NCI-H1105 (cell line): ENCODE measurements at places on chromosomes 1 and 21.
A peak's percentile ranks its signal among the peaks of the same experiment; 100 is the strongest.

DNA sequence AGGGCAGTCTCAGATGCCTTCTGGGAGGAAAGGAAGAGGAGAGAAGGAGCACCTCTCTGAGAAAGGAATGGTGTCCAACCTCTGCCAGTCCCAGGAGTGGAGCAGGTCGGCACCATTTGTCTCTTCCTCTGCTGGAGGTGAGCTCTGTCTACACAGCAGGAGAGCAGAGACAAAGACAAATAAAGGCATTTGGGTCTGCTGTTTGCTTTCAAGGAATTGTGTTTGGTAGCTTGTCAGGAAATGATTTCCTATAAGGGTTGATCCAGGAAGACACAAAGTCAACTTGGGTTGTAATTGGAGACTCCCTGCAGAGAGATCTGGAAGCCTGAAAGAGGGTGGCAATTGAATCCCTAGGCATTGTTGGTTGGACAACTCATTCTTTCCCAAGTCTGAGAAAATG, 34.5 kb upstream of the PLXNA2 start:
- no peak for DNase-seq

DNA sequence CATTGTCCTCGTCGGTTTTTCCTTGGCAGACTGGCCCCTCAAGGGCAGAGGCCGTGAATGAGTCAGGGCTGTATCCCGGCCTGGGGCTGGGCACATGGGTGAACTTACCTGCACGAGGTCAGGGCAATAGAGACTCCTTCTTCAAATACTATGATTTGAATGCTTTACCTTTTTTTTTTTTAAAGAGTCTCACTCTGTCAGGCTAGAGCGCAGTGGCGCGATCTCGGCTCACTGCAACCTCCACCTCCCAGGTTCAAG, 5.0 kb downstream of the LAPTM5 start:
- no peak for DNase-seq

- no peak for DNase-seq
These were observed 57.9 kb downstream of the DDAH1 start for GRCh38 chr1:85406887-85407533.

DNA sequence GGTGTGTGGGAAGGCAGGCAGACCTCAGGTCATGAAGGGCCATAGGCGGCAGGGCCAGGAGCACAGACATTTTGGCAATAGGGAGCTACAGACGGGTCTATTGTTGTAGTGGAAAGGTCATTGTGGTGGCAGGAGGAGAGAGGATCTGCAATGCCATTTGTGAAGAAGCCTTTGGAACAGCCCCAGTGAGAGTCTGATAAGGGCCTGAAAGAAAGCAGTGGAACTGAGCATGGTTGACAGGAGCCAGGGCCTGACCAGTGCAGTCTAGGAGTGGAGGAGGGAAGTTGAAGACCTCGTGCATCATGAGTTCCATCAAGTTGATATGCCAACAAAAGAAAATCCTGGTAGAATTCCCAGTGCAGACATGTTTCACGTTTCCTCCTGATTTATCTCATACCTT, 65.5 kb downstream of the UCK2 start:
- DNase-seq: no peak

DNA sequence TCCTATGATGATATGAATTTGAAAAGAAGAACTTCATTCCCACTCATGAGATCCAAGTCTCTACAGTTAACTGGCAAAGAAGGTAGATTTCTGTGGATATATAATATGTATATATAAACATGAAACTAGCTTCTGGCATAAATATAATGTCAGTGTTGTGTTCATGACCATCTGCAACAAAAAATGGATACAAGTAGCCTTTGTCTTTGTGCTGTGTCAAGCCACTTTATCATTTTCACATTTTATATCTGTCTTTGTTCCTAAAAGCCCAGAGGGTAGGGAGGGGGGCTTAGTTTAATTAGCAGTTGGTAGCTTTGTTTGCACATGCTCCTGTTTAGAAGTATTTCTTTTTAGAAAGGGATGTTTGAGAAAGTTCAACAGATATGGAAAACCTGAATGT, 56.2 kb upstream of the FASLG start:
- DNase-seq: no peak

- DNase-seq: no peak
These were observed 364.5 kb upstream of the DAB1 start for GRCh38 chr1:57788313-57788712.

DNA sequence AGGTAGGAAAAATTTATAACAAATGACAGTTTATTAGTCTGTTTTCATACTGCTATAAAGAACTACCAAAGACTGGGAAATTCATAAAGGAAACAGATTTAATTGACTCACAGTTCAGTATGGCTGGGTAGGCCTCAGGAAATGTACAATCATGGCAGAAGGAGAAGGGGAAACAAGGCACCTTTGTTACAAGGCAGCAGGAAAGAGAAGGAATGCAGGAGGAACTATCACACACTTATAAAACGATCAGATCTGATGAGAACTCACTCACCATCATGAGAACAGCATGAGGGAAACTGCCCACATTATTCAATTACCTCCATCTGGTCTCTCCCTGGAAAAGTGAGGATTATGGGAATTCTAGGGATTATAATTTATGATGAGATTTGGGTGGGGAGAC, 61.3 kb downstream of the ASB17 start:
- DNase-seq: no peak

GRCh38 chr1:46653405-46653958, 14.7 kb downstream of the ATPAF1 start:
- no peak for DNase-seq

DNA sequence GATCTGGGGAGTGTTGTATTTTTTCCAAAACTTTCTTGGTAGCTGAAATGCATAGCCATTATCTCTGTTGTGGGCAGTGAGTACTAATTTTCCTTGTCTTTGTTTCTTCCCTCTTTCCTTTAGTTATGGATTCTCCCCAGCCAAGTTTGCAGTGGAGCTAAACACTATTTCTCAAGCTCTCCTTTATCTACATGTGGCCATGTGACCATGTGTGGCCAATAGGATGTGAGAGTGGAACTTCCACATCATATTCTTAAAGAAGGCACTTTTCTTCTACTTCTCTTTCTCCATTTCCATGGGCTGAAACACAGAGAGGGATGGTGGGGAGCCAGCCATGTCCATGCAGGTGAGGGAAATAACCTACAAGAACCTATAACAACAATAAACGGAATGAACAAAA, 230.8 kb downstream of the CTH start:
- DNase-seq: no peak

DNA sequence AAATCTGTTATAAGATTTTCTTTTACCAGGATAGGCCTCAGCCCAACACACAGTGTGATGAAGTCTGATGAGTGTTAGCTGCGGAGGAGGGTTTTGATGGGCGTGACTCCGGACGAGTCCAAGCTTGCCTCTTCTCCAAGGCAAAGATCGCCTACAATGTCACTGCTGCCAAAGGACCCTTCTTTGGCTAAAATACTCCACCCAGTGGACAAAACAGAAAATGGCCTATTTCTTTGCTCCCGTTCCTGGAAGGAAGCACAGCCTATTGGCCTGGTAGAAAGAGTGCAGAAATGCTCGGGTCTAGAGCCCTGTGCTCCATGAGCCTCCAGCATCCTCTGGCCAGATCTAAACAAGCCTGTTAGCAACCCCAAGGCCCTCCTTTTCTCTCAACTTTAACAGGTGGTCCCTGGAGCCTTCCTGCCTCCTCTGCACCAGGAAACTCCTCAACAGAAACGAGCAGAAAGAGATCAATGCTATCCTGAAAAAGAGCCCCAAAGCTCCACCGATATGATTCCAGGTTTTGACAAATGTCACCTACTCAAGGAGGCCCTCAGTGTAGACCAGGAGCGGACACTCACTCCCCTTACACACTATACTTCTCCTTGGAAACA, 3.4 kb upstream of the CASQ2 start:
- DNase-seq: peak; percentile 88

- no peak for DNase-seq
These were observed 162.4 kb downstream of the ZSCAN20 start for GRCh38 chr1:33634806-33635205.

DNA sequence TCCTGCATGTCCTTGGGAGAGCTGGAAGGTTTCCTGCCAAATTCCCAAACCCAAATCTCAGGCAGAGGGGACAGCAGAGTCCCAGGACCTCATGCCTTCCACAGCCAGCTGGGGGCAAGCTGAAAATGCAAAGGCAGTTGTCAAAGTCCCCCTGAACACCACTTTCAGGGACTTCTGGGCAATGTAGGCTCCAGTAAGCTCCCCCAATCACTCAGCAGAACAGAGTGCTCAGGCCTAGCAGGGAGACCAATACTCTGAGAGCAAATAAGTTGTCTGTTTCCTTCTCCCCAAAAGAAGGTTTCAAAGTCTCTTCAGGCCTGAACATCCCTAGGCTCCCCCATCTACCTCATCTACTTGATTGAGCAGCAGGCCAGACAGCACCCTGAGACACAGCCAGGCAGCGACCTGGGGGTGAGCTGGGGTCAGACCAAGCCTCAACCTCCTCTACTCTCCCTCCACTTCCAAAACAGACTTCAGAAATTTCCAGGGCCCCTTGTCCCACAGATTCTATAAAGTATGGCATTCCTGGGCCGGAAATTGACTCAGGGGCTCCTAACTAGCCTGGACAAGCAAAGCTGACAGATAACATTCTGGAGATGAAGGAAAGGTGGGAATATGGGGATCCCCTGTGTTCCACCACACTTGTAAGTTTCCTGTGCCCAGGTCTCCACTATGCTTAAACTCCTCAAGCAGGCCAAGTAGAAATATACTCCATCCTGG, 1.9 kb downstream of the SLC9A1 start:
- DNase-seq: no peak

GRCh38 chr1:76841460-76841859, 25.8 kb upstream of the ST6GALNAC5 start:
- no peak for DNase-seq

GRCh38 chr1:198607714-198608113, 31.1 kb upstream of the PTPRC start:
- DNase-seq: no peak

- DNase-seq: no peak
These were observed 11.5 kb downstream of the AIM2 start for GRCh38 chr1:159065106-159065505.

GRCh38 chr1:78645723-78646122, 3.9 kb upstream of the IFI44 start:
- DNase-seq: no peak

DNA sequence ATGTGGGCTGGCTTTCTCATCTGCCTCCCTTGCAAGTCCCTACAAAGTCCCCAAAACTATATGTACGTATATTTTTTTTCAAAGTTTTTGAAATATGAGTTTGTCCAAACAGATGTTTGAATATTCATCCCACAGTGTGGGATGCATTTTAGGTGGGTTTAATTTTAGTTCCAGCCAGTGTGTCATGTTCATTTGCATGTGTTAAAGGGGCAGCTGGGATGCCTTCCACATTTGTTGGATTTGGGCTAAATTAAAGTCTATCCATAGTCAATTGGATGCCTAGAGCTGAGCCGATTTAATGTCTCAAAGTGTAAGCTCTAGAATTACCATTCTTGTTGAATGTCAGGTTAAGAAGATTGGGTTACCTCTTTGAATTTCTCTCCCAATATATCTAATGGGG, 139.2 kb downstream of the GALNT2 start:
- no peak for DNase-seq

- peak; percentile 78 for DNase-seq
These were observed 75.8 kb downstream of the ARHGEF16 start for GRCh38 chr1:3530086-3530925.

- DNase-seq: no peak
These were observed 507.1 kb downstream of the SMYD3 start for GRCh38 chr1:245999697-246000637.

GRCh38 chr1:162873671-162874666, 13.0 kb upstream of the CCDC190 start:
- no peak for DNase-seq

DNA sequence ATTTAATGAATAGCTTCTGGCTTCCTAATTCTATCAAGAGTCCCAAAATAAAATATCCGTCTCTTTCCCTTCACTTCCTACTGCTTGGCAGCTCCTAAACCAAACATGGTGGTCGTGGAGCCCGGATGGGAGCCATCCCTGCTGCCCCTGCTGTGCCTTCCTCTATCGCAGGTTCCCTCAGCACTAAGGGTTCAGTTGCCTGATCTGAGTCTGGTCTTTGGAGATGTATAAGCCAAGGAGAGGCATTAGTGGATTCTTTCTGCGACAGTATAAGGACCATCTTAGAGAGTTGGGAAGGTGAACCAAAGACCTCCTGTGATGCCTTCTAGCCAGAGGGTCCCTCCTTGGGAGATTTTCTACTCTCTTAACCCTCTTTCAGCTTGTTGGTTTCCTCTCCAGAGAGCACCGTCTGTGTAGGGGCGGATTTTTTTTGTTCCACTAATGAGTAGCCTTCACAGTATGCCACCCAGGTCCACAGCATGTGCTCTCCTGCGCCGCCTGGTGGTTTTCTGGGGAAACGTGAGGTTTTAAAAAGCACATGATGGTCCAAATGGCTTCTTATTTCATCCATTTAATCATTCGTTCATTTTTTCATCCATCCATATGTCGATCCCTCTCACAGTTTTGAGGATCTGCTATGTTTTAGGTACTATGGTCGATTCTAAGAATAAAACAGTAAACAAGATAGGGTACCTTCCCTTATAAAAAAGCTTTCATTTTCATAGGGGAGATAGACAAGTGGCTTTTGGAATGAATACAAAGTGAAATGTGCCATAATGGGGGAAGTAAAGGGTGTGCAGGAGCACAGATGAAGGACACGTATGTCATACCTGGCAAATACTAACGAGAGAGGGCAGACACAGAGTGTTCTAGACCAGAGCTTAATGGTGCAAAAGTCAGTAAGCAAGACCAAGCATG, 71.0 kb downstream of the NFASC start:
- peak; percentile 72 for DNase-seq

DNA sequence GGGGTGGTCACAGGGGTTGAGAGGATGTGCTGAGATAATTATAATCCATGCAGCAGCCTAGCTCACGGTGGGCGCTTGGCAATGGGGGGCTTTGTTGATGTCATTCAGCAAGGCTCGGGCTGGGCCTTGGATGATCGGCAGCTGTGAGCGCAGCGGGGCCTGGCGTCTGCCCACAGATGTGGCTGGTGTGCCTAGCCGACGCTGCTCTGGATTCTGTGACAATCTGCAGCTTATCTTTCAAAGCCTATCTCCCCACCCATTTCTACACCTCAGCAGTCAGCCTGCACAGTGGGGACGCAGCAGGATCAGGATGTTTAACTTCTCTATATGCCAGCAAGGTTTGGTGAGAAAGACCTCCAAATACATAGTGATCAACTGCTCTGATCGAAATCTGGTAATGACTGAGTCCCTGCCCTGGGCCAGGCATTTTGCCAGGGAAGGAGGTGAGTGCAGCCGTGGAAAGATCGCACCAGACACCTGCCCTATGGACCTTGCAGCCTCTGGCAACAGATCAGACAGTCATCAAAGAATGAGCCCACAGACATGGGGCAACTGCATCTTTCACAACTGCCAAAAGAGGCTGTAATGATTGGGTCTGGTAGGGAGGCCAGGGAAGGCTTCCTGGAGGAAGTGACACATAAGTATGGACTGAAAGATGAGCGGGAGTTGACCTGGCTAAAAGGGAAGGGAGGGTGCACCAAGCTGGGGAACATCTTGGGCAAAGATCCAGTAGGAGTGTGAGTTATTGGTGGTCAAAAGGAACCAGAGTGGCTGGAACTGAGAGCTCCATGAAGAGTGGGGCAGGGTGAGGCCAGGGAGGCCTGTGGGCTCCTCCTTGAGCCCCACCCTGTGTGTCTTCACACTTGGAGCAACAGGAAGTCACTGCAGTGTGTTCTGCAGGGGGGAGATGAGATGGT, 35.3 kb downstream of the EPHB2 start:
- no peak for DNase-seq

- no peak for DNase-seq
These were observed 31.2 kb downstream of the SDC3 start for GRCh38 chr1:30877205-30877912.

GRCh38 chr1:157292302-157292701, 154.1 kb upstream of the ETV3 start:
- DNase-seq: no peak
